Erythroblast (primary cell): ENCODE measurements at places on chromosomes 16 and 17.

- DNase-seq: no peak
Observed at GRCh38 chr16:17944345-17944744, 392.2 kb downstream of the NPIPA8 start.

- DNase-seq: no peak
Observed at GRCh38 chr17:13759518-13760335, 158.0 kb upstream of the HS3ST3A1 start.

DNA sequence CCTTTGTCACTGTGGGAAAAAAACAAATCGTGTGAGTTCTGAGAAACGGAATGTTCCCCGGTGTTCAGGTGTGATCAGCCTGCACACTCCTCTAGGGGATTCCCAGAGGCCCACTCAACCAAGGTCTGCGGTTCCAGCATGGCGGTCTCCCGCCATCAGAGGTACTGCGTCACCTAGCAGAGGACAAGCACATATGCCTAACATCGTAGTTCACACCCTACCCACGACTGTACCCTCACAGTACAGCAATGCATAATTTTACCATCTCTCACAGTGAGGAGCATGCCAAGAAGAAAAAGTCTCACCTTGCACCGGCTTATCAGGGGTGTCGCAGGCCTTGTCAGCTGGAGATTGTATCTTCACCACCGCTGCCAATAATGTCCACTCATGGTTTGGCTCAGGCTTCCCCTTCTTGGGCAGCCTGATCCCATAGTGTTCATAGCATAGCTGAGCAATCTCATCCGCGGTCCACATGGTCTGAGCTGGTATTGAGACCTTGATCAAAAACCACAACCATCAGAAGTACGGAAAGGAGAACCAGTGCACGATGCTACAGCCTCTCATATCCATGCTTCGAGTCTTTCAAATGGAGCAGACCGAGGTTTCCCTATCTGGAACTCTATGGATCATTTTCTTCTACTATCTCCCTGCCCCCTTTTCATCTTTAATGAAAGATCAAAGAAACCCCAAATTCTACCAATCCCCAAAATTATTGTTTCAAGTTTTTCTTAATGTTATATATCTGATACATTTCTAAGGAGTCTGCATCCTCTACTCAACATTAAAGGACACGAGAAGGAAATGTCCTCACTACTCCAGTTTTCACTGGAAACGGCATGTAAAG is 2.5 kb downstream of the ADAT1 start:
- DNase-seq: peak; percentile 88

DNA sequence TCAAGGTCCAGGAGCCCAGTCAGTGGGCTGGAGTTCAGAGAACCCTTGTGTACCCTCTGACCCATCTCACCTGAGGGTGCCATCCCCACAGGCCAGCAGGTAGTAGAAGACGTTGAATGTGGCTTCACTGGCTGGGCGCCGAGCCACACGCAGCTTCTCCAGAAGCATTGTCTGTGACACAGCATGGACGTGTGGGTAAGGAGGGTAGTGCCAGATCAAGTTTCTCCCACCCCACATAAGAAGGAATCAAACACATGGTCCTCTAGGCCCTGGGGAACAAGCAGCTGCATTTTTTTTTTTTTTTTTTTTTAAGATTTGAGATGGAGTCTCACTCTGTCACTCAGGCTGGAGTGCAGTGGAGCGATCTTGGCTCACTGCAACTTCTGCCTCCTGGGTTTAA is 60.9 kb downstream of the MYO18A start:
- DNase-seq: no peak

GRCh38 chr16:84940670-84941551 is 70.4 kb downstream of the ZDHHC7 start:
- DNase-seq: no peak

- DNase-seq: no peak
Observed at GRCh38 chr17:27990979-27991378, 51.5 kb upstream of the NLK start.

DNA sequence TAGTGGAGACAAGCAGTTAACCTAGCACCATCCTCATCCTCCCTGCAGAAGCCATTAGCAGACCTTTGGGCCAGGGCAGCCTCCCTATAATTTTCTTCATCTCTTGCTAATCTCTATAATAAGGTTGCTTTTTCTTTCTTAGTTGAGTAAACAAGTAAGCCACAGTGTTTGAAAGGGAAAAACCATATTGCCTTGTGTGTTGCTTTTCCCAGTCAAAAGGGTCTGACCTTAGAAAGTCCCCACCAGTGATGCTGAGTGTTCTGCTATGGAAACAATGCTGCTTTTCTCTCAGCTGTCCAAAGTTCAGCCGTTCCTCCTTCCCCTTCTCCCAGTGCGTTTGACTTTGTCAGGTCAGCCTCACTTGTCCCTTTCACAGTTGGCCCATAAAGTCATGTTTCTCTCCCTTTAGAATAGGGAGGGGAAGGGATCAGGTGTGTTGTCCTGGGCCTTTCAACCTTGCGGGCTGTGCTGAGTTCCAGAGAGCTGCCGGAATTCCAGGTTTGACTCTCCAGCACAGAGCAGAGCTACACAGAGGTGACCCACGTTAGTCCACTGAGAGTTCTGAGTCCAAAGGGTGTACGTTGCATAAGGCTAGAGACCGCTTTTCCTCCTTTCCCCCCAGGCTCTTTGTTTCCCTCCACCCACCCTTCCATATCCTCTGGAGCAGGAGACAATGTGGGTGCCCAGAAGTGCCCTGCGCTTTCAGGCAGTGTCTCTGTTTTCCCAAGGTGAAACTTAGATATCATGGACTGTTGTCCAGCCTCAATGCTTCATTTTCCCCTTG is 15.9 kb upstream of the CLEC18C start:
- DNase-seq: no peak

- DNase-seq: no peak
Observed at GRCh38 chr16:10728003-10728887, 15.4 kb upstream of the NUBP1 start.

GRCh38 chr16:81797443-81797842 is 18.4 kb downstream of the PLCG2 start:
- no peak for DNase-seq
